ENCODE measurements at places on chromosomes 6 and 20.
A peak's percentile ranks its signal among the peaks of the same experiment; 100 is the strongest.

DNA sequence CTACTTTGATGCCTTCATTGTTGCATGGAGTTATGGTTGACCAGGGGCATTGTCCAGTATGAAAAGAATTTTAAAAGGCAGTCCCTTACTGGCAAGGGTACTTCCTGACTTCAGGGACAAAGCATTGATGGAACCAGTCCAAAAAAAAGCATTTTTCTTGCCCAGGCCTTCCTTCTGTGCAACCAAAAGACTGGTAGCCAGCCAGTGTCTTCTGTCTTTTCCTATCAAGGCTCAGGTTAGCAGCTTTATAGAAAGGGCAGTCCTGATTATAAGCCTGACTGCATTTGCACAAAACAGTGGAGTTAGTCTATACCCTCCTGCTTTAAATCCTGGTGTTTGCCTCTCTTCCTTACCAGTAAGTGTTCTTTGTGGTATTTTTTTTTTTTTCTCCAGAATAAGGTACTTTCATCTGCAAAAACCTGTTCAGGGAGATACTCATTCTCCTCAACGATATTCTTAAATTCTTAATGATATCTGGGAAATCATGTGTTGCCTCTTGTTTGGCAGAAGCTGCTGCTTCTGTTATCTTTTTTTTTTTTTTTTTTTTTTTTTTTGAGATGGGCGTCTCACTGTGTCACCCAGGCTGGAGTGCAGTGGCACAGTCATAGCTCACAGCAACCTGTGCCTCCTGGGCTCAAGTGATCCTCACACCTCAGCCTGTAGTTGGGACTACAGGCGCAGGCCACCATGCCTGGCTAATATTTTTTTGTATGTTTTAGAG is 33.9 kb downstream of the SCAF8 start:
- H3K4me1 ChIP-seq: peaks cover 21% of the 10 kb centered on the region
- peak; percentile 27 for DNase-seq
- H3K27me3 ChIP-seq: no peaks in the 10 kb centered on the region

GRCh38 chr6:156337801-156338200 is 439.4 kb upstream of the ARID1B start:
- no peak overlapping the region for H3K4me3 ChIP-seq
- H3K4me1 ChIP-seq: no peaks in the 10 kb centered on the region
- H3K36me3 ChIP-seq: no peaks in the 10 kb centered on the region
- no peak for DNase-seq
- no peak overlapping the region for H3K27ac ChIP-seq

GRCh38 chr20:36866164-36866563 is 9.8 kb upstream of the TLDC2 start:
- H3K4me3 ChIP-seq: no peak overlapping the region
- peak overlapping the region; percentile 70 for H3K27ac ChIP-seq
- H3K4me1 ChIP-seq: peaks cover 20% of the 10 kb centered on the region
- H3K36me3 ChIP-seq: no peaks in the 10 kb centered on the region

DNA sequence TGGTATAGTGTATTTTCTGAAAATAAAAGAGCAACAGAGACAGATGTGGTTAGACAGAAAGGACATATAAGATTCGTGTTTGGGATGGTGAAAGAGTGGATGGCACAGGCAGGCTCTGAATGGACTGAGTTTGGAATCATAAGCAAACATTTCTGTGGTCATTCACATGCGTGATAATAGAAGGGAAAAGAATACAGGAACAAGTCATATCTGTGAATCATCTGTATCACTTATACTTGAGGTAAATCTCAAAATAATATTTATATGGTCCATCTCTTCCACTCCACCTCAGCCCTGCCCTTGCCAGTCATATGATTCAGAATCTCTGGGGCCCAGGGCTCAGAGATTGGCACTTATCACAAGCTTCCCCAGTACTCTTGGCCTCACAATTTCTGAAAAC is 535.1 kb downstream of the BCKDHB start:
- no peak for DNase-seq
- H3K36me3 ChIP-seq: no peaks in the 10 kb centered on the region
- H3K27me3 ChIP-seq: no peaks in the 10 kb centered on the region
- H3K4me1 ChIP-seq: no peaks in the 10 kb centered on the region
- H3K27ac ChIP-seq: no peak overlapping the region

DNA sequence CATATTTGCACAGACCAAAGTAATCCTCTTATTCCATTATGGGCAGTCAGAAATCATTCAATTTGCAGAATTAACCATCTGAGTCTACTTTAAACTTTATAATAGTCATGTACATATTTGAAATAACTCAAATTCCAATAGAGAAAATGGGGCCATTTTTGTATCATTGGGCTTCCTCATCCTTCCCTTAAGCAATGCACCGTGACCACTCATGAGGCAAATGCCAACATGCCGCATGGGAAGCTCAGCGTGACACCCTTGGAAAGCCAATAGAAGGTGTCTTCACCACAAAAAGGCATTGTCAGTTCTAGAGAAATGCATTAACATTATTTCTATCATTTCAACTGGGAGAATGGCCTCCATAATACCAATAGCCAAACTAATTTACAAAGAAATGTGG is 38.5 kb downstream of the SIM1 start:
- no peak overlapping the region for H3K27ac ChIP-seq
- DNase-seq: no peak
- H3K27me3 ChIP-seq: peaks cover 8% of the 10 kb centered on the region
- no peaks in the 10 kb centered on the region for H3K36me3 ChIP-seq
- no peak overlapping the region for H3K4me3 ChIP-seq
- no peaks in the 10 kb centered on the region for H3K4me1 ChIP-seq

DNA sequence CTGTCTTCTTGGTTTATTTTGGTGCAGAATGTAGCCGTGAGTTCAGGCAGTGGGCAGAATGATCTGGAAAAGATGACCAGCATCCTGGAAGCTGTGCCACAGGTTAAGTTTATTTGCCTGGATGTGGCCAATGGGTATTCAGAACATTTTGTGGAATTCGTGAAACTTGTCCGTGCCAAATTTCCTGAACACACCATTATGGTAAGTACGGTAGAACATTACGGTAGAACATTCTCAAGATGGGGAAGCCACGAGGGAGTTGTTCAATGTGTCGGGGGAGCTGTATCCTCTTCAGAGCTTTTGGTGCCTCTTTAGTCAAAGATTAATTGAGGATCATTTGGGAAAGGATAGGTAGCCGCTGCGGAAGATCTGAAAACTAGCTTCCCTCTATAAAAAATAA is 16.1 kb downstream of the GMPR start:
- no peaks in the 10 kb centered on the region for H3K27me3 ChIP-seq
- H3K4me3 ChIP-seq: no peak overlapping the region
- H3K4me1 ChIP-seq: no peaks in the 10 kb centered on the region
- H3K27ac ChIP-seq: no peak overlapping the region
- DNase-seq: no peak

DNA sequence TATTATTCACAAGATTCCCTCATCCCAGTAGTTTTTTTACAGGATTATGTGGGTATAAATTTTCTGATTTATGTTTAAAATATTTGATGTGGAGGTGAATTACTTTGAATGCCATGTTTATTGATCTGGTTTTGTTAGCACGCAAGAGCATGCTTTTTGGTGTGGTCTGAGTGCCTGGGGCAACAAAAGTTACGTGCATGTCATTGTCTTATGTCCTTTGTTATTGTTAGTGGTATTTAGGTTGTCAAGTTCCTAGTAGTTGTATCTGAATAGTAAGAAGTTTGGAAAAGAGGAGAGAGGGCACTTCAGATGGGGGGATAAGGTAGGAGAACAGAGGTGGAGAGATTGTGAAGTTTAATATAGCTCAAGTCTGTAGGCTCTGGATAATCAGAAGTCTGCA is 95.0 kb downstream of the ATRN start:
- no peaks in the 10 kb centered on the region for H3K27me3 ChIP-seq
- no peaks in the 10 kb centered on the region for H3K36me3 ChIP-seq
- no peak for DNase-seq
- H3K4me3 ChIP-seq: no peak overlapping the region
- H3K4me1 ChIP-seq: peaks cover 3% of the 10 kb centered on the region

DNA sequence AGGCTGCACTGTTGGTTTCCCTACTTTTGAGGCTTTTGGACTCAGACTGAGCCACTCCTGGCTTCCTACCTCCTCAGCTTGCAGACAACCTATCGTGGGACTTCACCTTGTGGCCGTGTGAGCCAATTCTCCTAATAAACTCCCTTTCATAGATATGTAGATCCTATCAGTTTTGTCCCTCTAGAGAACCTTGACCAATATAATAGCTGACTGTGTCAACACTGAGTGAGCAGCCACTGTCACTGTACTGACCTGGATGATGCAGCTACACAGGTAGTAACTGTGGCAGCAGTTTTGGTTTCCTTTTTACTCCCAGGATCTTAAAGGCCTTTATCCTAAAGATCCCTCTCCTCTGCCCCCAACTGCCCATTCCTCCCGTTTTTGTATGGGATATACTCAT is 70.2 kb downstream of the SLC22A3 start:
- H3K27ac ChIP-seq: no peak overlapping the region
- peaks cover 17% of the 10 kb centered on the region for H3K4me1 ChIP-seq
- H3K36me3 ChIP-seq: no peaks in the 10 kb centered on the region
- no peak for DNase-seq
- no peaks in the 10 kb centered on the region for H3K27me3 ChIP-seq

DNA sequence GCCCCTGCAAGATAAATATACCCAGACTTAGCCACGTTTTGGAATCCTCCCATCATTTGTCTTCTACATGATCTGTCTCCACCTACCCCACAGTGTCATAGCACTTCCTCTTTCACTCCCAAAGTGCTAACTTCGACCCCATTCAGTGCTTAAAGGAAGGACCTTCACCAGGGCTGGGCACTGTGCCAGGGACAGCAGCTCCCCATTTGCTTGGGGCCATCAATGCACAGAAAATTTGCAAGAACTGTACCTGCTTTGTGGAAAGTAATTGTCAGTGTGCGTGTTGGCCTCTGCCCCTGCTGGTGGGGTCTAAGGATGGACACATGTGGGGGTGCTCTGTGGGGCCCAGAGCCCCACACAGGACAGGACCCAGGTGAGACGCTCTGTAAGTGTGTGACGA is 5.2 kb upstream of the BPIFA2 start:
- H3K27me3 ChIP-seq: no peaks in the 10 kb centered on the region
- DNase-seq: no peak
- H3K27ac ChIP-seq: no peak overlapping the region
- no peaks in the 10 kb centered on the region for H3K4me1 ChIP-seq

- DNase-seq: no peak
- no peaks in the 10 kb centered on the region for H3K36me3 ChIP-seq
- H3K4me3 ChIP-seq: no peak overlapping the region
Measured at GRCh38 chr20:62200491-62201172, 17.8 kb downstream of the MTG2 start.

DNA sequence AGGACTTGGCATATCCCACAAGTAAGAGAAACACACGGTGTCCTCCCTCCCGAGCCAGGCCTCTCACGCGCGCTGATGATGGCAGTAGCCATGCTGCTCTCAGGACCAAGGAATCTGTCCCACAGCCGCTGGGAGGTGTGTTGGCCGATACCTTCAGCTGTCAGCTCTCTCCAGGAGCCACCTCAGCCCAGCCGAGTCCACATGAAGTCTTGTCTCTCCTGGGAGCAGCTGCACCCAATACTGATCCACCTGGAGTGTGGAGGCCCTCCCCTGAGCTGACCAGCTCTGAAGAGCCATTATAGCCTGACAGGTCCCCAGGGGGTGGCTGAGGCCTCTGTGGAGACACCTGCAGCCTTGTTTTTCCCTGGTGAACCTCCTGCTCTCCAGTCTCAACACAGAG is 23.8 kb upstream of the NXT1 start:
- H3K27me3 ChIP-seq: no peaks in the 10 kb centered on the region
- H3K4me1 ChIP-seq: no peaks in the 10 kb centered on the region
- H3K36me3 ChIP-seq: no peaks in the 10 kb centered on the region
- no peak for DNase-seq

DNA sequence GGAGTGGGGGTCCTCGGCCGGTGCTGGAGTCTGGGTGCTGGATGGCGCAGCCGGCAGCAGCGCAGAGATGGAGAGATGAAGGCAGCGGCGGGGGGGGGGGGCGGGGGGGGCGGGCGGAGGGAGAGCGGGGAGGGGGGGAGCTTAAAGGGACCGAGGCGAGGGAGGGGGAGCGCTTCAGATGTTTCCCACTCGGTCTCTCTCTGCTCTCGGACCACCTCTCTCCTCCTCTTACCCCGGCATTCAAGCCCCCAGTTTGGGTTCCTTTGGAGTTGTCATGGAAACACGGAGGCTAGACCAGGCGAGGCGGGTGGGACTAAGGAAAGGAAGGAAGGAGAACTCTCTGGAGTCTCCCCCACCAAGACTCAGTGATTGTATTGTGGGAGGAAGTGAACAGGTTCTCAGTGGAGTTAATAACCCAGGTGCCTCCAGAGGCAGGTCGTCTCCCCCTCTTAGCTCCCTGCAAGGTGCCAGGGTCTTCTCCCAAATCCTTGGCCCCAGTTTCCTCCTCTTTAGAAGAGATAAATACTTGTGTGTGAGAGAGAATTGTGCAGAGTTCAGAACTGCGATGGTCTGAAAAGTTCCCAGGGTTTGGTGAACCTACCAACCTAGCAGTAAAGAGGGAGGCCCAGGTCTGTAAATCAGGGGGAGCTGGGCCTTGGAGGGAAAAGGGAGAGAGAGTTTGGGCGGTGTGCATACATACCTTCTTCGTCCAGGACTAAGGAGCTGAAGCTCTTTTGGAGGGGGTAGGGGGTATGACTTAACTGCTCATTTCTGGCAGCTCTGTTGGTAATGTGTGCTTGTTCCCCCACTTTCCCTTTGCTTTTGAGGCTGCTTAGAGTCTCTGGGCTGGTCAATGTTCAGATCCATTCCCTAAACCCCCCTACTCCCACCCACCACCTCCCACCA is at the start of gene PRRT1:
TSS of gene PRRT1 (minus strand) at position 77 of the 906 bp plus-strand sequence. CDS start 112 bp downstream, outside the sequence.
- peak within 1 kb of the TSS; percentile 88 for H3K27ac ChIP-seq
- DNase-seq: no peak
- no peaks in the 10 kb centered on the region for H3K27me3 ChIP-seq
- H3K4me3 ChIP-seq: no peak within 1 kb of the TSS
- no peaks in the 10 kb centered on the region for H3K36me3 ChIP-seq
- peaks cover 14% of the 10 kb centered on the region for H3K4me1 ChIP-seq

- no peak overlapping the region for H3K27ac ChIP-seq
- H3K27me3 ChIP-seq: no peaks in the 10 kb centered on the region
- H3K36me3 ChIP-seq: no peaks in the 10 kb centered on the region
Measured at GRCh38 chr6:158835616-158836221, 16.6 kb upstream of the EZR start.

DNA sequence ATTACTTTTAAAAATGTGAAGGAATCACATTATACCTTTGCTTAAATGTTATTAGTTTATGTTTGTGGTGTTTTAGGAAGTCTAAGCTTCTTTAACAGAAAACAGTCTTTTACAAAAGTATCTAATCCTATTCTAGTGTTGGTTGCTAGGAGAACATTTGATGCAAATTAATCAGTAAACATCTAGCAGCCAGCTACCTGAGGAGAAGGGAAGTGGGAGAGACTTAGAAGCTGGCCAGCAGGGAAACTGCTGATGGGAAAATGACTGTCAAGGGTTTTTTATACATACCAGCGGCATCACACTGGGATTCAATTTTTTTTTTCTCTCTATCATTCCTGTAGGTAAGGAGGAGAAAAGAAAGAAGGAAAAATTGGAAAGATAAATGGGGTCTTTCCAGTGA is 686.0 kb upstream of the MMS22L start:
- H3K4me1 ChIP-seq: no peaks in the 10 kb centered on the region
- H3K27ac ChIP-seq: no peak overlapping the region
- no peaks in the 10 kb centered on the region for H3K36me3 ChIP-seq
- H3K27me3 ChIP-seq: no peaks in the 10 kb centered on the region
- no peak overlapping the region for H3K4me3 ChIP-seq
- DNase-seq: no peak

All from adrenal gland (tissue), 19 donors.